ENCODE measurements at places on chromosomes 7 and 10.

DNA sequence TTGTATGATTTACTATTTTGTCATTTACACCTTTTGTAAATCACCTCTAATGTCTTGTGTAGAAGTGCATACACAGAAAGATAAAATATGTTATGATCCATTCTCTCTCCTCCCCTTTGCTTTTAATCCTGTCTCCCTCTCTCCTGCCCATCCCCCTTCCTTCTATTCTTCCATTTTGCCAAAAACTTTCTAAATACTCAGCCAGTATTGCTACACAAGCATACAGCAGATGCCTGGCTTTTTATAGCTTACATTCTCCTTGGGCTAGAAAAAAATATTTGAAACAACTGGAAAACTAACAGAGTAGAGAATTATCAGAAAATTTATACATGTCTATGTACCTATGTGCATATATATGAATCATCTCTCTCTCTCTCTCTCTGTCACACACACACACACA lies 308.7 kb upstream of the BMPER start:
- DNase-seq = no peak

- no peak for DNase-seq
Observed at GRCh38 chr7:68043546-68043945, 1046.9 kb downstream of the TYW1 start.

DNA sequence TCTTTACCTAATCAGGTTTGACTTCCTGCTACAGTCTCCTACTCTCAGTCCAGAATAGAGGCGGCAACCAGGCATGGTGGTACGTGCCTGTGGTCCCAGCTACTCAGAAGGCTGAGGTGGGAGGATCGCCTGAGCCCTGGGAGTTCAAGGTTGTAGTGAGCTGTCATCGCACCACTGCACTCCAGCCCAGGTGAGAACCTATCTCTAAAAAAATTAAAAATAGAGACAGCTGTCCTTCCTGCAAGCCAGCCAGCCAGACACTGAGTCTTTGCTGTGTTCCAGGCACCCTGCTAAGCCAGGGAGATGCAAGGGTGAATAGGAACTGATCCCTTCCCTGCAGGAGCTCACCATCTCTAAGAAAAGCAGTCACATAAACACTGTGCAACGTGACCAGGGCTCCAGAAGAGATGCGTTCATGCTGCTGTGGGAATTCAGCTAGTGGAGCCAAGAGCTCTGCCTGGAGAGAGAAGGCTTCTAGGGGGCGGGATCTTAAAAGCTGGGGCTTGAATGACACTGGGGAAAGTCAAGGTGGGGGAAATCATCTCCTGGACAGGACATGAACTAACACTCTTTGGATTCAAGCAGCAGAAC lies 22.1 kb upstream of the SLIT1 start:
- no peak for DNase-seq

GRCh38 chr7:43430411-43430810 lies 152.5 kb upstream of the STK17A start:
- DNase-seq = no peak

GRCh38 chr7:3056234-3057065 lies 12.8 kb upstream of the CARD11 start:
- DNase-seq = no peak

- DNase-seq = peak; percentile 21
Observed at GRCh38 chr10:105063796-105064195, 422.7 kb downstream of the SORCS3 start.

DNA sequence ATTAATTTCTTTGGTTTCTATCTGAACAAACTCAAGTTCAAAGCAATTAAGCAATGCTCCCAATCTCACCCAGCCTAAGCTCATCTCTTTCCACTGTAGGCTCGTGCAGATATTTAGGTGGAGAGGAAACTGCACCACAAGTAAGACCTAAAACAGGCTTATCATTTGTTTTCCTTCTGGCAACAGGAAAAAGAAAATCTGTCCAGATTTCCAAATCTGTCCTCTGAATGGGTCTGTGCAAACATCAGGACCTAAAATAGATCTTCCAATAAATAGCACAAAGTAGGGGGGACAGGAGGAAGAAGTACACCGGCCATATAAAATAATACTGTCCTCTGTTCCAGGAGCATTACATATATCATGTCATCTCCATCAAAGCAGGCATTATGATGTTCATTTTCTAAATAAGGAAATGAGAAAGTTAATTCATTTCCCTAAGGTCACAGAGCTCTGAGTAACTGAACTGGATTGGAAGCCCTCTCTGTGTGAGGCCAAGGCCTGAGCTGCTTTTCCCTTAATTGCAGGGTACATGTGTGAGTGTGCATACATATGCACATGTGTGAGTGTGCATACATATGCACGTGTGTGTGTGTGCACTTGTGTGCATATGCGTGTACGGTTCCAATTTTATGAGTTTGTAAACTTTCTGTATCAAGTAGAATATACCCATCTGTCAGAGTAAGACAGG lies 92.8 kb upstream of the PARD3 start:
- DNase-seq = no peak

DNA sequence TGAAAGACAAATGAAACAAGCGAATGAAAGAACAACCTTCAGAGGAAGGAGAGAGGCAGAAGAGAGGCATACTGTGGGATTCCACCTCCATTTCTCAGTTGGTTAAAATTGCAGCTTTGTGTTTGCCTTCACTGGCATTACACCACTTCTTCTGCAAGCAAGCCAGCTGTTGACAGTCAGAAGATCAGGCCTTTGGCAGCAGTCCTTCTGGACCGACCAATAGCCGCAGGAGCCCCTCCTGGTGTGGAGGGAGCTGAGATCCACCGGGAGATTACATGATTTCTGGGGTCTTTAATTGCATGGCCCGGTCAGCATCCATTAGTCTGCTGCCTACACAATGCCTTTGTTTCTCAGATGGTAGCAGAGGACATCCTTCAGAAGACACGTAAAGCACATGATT lies 206.7 kb downstream of the ADAM12 start:
- no peak for DNase-seq

DNA sequence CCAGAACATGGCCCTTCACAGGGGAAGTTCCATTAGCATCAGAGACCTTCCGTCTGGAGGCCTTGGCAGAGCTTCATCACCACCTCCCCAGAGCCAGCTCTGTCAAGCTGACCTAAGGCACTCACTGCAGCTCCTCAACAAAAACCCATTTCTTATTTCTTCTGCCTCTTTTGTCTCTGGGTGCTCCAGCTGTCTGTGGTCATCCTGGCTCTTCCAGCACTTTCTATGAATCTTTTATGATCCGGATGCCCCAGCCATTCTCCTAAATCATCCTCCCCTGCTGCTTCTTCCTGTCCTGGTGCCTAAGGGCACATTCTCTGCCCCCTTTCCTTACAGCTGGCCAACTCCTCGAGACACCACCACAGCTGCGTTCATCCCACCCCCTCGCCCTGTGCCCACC lies 171.7 kb upstream of the INSYN2A start:
- DNase-seq = no peak

GRCh38 chr7:112481833-112482670 lies 1.3 kb downstream of the LSMEM1 start:
- DNase-seq = no peak
